ENCODE measurements at places on chromosomes 7 and 10. TPM values are rescaled to one million over a fixed set of nuclear protein-coding genes. Genes with fewer than 3 reads are reported as not detected.

ABCC2 gene
- 0.45 TPM for total RNA-seq

- no peak overlapping the region for H3K4me3 ChIP-seq
- no peaks in the 10 kb centered on the region for H3K27me3 ChIP-seq
- H3K36me3 ChIP-seq, result no peaks in the 10 kb centered on the region
- H3K4me1 ChIP-seq, result no peaks in the 10 kb centered on the region
- no peak for DNase-seq
- H3K27ac ChIP-seq, result no peak overlapping the region
Observed at GRCh38 chr7:140249036-140249806, 72.4 kb upstream of the KDM7A start.

PPIF gene
- total RNA-seq, result 43.6 TPM

- peak; percentile 81 for DNase-seq
- H3K4me3 ChIP-seq, result peak overlapping the region; percentile 27
- no peaks in the 10 kb centered on the region for H3K27me3 ChIP-seq
- no peaks in the 10 kb centered on the region for H3K36me3 ChIP-seq
Observed at GRCh38 chr10:125144693-125145623, 15.4 kb downstream of the CTBP2 start.

AKR1C4 gene
- not detected for total RNA-seq

DNA sequence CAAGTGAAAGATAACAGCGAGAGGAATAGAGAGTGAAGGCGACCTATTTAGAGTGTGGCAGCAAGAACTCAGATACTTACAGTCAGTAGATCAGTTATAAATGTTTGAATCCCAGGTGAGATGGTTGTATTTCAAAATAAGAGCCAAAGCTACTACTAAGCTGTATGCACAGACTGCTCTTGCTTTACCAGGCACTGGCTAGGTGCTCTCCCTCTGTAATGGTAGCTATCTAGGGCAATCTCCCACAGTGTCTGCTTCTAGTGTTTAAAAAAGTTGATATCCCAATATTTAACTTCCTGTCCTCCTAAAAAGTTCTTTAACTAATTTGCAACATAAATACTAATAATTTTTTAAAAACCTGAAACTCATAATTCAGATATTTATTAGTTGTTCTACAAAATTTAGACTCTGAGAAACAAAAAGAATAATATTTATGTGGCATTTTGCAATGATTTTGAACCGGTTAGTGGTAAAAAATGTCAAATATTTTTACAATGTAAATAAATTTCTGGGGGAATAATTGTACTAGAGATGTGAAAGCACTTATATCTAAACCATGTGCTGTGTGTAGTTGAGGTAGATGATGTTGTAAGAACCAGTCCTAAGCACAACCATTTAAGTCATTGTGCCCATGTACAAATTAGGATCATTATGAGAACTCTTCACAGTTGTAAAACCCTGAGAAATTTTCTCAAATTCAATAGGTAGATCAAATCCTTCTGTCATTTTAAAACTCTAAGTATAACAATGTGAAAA, 349.3 kb upstream of the SEMA3D start:
- no peak overlapping the region for H3K4me3 ChIP-seq
- no peaks in the 10 kb centered on the region for H3K27me3 ChIP-seq
- H3K4me1 ChIP-seq, result no peaks in the 10 kb centered on the region
- no peak overlapping the region for H3K27ac ChIP-seq
- H3K36me3 ChIP-seq, result no peaks in the 10 kb centered on the region

DNA sequence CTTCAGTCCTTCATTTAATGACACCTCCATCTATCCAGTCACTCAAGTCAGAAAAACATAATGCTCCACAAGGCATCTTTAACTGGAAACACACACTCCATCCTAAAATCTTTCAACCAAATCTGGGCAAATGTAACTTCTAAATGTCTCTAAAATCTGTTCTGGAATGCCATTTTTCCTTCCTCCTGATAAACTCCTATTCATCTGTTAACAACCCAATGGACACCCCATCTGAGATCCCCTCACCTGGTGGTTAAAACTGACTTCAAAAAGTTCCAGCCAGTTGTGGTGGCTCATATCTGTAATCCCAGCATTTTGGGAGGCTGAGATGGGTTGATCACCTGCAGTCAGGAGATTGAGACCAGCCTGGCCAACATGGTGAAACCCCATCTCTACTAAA, 78.7 kb downstream of the ARHGAP21 start:
- H3K4me1 ChIP-seq, result peaks cover 15% of the 10 kb centered on the region
- no peak overlapping the region for H3K27ac ChIP-seq
- no peak for DNase-seq
- no peaks in the 10 kb centered on the region for H3K27me3 ChIP-seq
- no peak overlapping the region for H3K4me3 ChIP-seq

EN2 gene
- not detected for total RNA-seq

DNA sequence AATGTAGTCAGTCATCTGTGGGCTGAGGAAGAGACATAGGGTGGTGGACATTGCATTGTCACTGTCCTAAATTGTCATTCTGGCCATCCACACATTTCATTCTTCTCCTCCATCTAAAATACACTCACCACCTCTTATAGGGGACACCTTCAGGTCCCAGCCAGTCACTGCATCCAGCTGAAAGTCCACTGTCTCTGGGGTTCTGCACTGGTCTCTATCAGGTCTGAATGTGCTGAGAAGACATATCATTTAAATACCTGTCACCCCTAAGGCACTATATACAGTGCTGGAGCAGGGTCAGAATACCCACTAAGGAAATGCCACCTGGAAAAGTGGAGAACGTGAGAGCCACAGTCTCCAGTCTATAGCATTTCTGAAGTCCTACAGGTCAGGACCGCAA, 29.6 kb downstream of the SH2D4B start:
- no peaks in the 10 kb centered on the region for H3K27me3 ChIP-seq
- no peak for DNase-seq
- H3K27ac ChIP-seq, result no peak overlapping the region
- H3K4me3 ChIP-seq, result no peak overlapping the region
- H3K4me1 ChIP-seq, result no peaks in the 10 kb centered on the region
- no peaks in the 10 kb centered on the region for H3K36me3 ChIP-seq

CNPY1 gene
- total RNA-seq, result 0.31 TPM

TAS2R4 gene
- 4.2 TPM for total RNA-seq

MYL7 gene
- total RNA-seq, result 2.4 TPM

- no peaks in the 10 kb centered on the region for H3K36me3 ChIP-seq
- no peak overlapping the region for H3K4me3 ChIP-seq
- H3K4me1 ChIP-seq, result no peaks in the 10 kb centered on the region
Observed at GRCh38 chr10:59682986-59683937, 26.4 kb downstream of the SLC16A9 start.

TUBB8 gene
- total RNA-seq, result 1.4 TPM

SPDYE9 gene
- not detected for total RNA-seq

DNA sequence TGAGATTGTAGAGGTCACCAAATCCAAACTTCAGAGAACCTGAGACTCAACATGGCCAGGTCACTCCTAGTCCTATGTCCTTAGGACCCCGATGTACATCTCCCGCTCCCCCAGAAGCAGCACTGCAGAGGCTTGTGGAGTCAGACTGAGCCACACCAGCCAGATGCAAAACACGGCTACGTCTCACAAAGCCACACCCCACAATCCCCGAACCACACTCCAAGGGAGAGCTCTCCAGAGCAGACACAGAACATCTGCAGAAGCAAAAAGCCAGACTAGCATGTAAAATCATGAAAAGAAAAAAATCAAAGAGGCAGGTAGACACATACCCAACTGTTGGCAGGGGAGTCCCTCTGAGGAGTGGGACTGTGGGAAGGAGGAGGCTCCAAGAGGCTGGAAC, 104.9 kb downstream of the CTBP2 start:
- no peak for DNase-seq
- H3K4me1 ChIP-seq, result peaks cover 64% of the 10 kb centered on the region

DNA sequence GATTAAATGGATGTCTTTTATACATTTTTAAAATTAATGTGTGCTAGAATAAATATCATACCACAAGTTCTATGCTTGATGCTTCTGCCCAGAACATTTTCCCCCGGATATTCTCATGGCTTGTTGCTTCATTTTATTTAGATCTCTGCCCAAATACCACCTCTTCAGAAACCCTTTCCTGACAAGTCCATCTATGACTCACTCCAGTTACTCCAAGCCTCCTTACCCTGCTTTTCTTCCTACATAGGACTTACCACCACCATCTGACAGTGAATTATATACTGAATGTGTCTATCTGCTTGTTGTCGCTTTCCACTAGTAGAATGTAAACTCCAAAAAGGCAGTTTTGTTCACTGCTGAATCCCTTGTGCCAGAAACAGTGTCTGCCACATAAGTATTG, 19.1 kb upstream of the ERVW-1 start:
- no peak for DNase-seq
- no peaks in the 10 kb centered on the region for H3K27me3 ChIP-seq
- no peak overlapping the region for H3K27ac ChIP-seq
- H3K4me1 ChIP-seq, result no peaks in the 10 kb centered on the region
- H3K4me3 ChIP-seq, result no peak overlapping the region

DNA sequence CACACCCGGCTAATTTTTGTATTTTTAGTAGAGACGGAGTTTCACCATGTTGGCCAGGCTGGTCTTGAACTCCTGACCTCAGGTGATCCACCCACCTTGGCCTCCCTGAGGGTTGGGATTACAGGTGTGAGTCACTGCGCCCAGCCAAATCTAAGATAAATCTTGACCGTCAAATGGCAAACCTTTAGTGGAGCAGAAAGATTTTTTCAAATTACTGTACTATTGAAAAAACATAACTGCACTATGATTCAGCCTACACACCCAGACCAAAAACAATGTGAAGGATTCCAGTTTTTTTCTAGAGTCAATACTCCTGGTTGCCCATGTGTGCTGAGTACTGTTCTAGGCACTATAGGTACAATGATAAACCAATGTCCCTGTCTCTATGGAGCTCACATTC, 33.9 kb upstream of the SVIL start:
- DNase-seq, result no peak
- peaks cover 15% of the 10 kb centered on the region for H3K4me1 ChIP-seq
- H3K36me3 ChIP-seq, result no peaks in the 10 kb centered on the region
- no peak overlapping the region for H3K4me3 ChIP-seq
- H3K27me3 ChIP-seq, result no peaks in the 10 kb centered on the region
- H3K27ac ChIP-seq, result no peak overlapping the region

DNA sequence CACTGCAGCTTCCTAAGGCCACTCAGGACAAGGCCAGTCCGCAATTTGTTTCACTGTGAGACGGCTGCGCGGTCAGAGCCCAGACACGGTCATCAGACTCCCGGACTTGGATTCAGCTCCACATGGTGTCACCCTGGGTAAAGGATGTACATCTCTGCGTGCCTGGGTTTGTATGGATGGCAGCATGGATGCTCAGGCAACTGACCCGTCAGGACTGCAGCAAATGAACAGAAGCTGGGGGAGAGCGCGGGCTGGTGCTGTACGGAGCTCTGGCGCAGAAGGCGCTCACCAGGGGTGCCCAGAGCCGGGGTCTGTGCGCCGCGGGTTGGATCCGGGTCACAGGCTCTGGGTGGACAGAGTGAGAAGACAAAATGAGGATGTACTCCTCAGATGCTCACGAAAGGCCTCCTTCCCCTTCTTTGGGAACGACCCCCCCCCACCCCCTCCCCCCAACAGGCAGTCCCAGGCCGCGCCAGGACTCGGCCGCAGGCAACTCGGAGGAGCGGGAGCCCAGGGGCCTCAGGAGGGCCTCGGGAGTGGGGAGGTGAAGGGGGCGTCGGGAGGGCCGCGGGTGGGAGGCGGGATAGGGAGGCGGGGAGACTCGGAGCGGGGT, 92.4 kb downstream of the CXCL12 start:
- peak; percentile 59 for DNase-seq
- no peaks in the 10 kb centered on the region for H3K36me3 ChIP-seq
- peaks cover 34% of the 10 kb centered on the region for H3K4me1 ChIP-seq
- peak overlapping the region; percentile 52 for H3K4me3 ChIP-seq
- H3K27ac ChIP-seq, result no peak overlapping the region

DNA sequence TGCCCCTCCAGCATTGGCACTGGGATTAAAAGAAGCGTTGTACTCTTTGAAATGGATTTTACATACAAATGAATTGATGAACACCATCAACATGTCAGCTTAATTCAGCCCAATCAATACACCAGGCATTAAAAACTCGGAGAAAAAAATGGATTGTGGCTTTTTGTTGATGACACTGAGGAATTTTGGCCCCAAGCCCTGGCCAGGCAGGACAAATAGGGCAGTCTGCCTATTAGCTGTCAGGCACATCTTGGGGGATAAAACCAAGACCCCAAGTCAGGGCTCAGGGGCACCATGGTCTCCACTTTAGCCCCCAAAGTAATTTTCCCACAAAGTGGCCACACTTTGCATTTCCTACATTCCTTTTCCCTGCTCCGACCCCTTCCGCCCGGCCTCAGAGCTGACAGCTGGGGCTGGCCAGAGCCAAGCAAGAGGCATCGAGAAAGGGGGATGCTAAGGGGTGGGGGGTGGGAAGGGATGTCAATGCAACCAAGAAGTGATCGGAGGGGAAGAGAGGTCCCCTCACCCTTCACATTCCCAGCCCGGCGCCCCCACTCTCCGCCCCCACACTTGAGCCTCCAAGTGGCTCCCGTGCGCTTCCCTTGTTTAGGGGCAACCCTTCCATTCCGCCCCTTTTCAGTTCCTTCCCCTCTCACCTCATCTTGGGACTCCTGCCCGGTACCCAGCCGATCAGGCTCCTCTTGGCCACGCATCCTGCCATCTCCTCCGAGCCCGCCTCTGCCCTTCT, 711 bp downstream of the HIP1 start:
- DNase-seq, result peak; percentile 59
- H3K4me1 ChIP-seq, result peaks cover 23% of the 10 kb centered on the region
- no peak overlapping the region for H3K27ac ChIP-seq
- H3K4me3 ChIP-seq, result peak overlapping the region; percentile 98
- H3K27me3 ChIP-seq, result 0 out of 2 replicates have a peak, but pooled peaks cover 7% of the 10 kb centered on the region

DNA sequence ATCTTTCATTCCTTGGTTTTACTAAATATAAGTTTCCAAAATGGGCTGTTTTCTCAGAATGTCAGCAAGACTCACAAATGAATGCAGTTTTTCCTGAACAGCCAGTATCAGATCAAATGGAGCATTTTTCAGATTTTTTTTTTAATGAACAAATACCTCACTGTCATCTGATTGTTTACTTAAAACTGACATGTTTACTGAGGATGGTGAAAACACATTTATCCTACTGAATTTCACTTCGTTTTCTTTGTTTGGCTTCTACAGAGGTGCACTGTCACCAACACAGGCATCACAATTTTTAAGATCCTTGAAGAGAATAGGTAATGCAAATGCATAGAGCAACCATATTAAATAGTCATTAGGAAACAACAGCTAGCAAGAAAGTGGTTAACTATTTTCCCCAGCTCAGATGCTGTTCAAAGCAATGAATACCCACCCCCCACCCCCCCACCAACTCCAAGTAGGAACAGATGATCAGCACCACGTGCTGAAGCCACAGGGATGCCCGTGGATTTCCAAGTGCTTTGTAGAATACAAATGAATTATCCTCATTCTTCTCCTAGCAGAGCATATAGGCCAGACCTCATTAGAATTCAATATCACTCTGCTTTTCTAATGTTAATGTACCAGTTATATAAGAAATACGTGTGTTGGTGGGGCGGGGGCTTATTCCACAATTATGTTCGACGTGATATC, 205.9 kb downstream of the SKAP2 start:
- peak overlapping the region; percentile 52 for H3K4me3 ChIP-seq
- peaks cover 58% of the 10 kb centered on the region for H3K4me1 ChIP-seq
- H3K36me3 ChIP-seq, result no peaks in the 10 kb centered on the region
- peak overlapping the region; percentile 85 for H3K27ac ChIP-seq

Data from GM23338 (cell line).